ENCODE measurements at places on chromosomes 6 and 20. TPM values are rescaled to one million over a fixed set of nuclear protein-coding genes. Genes with fewer than 3 reads are reported as not detected.

ARMC12 gene
- not detected for total RNA-seq

RTEL1 gene
- 8.8 TPM for total RNA-seq

ADGB gene
- total RNA-seq = 2.5 TPM

GHRH gene
- total RNA-seq = 2.3 TPM

BHLHE23 gene
- not detected for total RNA-seq

CITED2 gene
- total RNA-seq = 44.3 TPM

ABHD16B gene
- total RNA-seq = not detected

TRIM15 gene
- total RNA-seq = not detected

ZNF76 gene
- total RNA-seq = 14.1 TPM

DPPA5 gene
- total RNA-seq = not detected

POM121L2 gene
- total RNA-seq = not detected

CST7 gene
- total RNA-seq = 0.69 TPM
